ENCODE measurements at places on chromosomes 13 and 19. TPM values are rescaled to one million over a fixed set of nuclear protein-coding genes. Genes with fewer than 3 reads are reported as not detected.

GRCh38 chr19:10852098-10852800 lies 4.0 kb downstream of the C19orf38 start:
- H3K27ac ChIP-seq = no peak overlapping the region
- DNase-seq = peak; percentile 75
- peaks cover 3% of the 10 kb centered on the region for H3K27me3 ChIP-seq
- H3K4me1 ChIP-seq = peaks cover 3% of the 10 kb centered on the region

DNA sequence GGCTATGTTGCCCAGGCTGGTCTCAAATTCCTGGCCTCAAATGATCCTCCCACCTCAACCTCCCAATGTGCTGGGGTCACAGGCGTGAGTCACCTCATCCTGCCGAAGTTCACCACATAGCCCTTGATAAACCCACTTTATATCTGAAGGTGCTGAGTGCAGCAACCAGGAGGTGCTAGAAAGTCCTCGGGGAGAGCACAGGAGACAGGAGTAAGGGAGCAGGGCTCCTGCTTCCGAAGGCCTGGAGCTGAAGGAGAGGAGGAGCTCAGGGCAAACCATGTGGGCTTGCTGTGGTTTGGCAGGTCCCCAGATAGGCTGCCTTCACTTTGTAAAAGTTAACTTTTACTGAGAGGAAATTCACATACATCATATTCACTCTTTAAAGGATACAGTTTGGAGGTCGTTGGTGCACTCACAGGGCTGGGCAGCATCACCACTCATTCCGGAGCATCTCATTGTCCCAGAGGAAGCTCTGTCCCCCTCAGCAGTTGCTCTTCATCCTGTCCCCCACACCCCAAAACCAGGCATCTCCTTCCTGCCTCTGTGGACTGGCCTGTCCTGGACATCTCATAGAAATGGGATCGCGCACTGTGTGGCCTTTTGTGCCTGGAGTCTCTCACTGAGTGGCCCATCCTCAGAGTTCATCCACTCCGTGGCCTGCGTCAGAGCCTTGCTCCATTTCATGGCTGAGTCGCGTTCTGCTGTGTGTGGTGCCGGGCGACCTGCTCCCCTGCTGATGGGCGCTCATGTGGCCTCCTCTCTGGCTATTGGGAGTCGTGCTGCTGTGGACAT lies 49.5 kb downstream of the KDM4B start:
- H3K4me3 ChIP-seq = no peak overlapping the region
- peak; percentile 65 for DNase-seq
- H3K27ac ChIP-seq = no peak overlapping the region
- peaks cover 31% of the 10 kb centered on the region for H3K36me3 ChIP-seq

ATP1A3 gene
- total RNA-seq = under 0.01 TPM

DNA sequence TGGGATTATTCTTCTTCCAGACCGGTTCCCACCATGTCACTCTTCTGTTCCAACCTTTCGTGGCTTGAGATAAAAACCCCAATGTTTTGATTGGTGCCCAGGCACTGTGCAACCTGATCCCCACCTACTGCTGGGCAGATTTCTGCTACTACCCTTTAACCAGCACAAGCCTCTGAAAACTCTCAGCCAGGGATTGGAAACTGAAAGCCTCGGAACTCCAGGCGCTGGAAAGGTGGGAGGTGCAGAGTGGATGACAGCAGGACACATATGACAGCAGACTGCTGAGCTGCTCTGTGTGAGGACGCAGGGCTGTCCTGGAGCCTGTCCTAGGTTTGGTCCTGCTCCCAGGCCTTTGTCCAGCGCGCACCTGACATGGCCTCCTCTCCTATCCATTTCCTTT lies 68.5 kb upstream of the GTF3A start:
- no peak for DNase-seq
- peaks cover 22% of the 10 kb centered on the region for H3K4me1 ChIP-seq
- no peaks in the 10 kb centered on the region for H3K36me3 ChIP-seq
- H3K27me3 ChIP-seq = no peaks in the 10 kb centered on the region
- no peak overlapping the region for H3K4me3 ChIP-seq
- H3K27ac ChIP-seq = no peak overlapping the region

GRCh38 chr13:98390086-98390715 lies 186.7 kb downstream of the STK24 start:
- no peaks in the 10 kb centered on the region for H3K4me1 ChIP-seq
- DNase-seq = peak; percentile 20
- H3K36me3 ChIP-seq = peaks cover 66% of the 10 kb centered on the region
- H3K27ac ChIP-seq = no peak overlapping the region
- H3K4me3 ChIP-seq = no peak overlapping the region
- no peaks in the 10 kb centered on the region for H3K27me3 ChIP-seq

GRCh38 chr13:22837980-22838647 lies 342.7 kb upstream of the SGCG start:
- H3K36me3 ChIP-seq = no peaks in the 10 kb centered on the region
- no peak overlapping the region for H3K4me3 ChIP-seq
- no peak overlapping the region for H3K27ac ChIP-seq
- H3K4me1 ChIP-seq = no peaks in the 10 kb centered on the region

WDR88 gene
- not detected for total RNA-seq

GRCh38 chr19:2964874-2965273 lies 12.5 kb upstream of the TLE6 start:
- DNase-seq = no peak
- peaks cover 2% of the 10 kb centered on the region for H3K4me1 ChIP-seq

- DNase-seq = no peak
- H3K4me3 ChIP-seq = no peak overlapping the region
- H3K36me3 ChIP-seq = peaks cover 29% of the 10 kb centered on the region
- H3K4me1 ChIP-seq = peaks cover 19% of the 10 kb centered on the region
Measured at GRCh38 chr19:42273407-42274064, 4.5 kb downstream of the CIC start.

PRKCSH gene
- 36.0 TPM for total RNA-seq

GRCh38 chr13:40283666-40284065 lies 382.8 kb downstream of the FOXO1 start:
- no peaks in the 10 kb centered on the region for H3K4me1 ChIP-seq
- no peak for DNase-seq
- no peak overlapping the region for H3K27ac ChIP-seq
- no peak overlapping the region for H3K4me3 ChIP-seq
- H3K27me3 ChIP-seq = no peaks in the 10 kb centered on the region

ZNF93 gene
- 8.9 TPM for total RNA-seq

GRCh38 chr19:2385053-2385721 lies 25.1 kb downstream of the TMPRSS9 start:
- H3K4me1 ChIP-seq = peaks cover 2% of the 10 kb centered on the region
- H3K27ac ChIP-seq = no peak overlapping the region
- peak; percentile 79 for DNase-seq
- H3K4me3 ChIP-seq = peak overlapping the region; percentile 7
- peaks cover 7% of the 10 kb centered on the region for H3K27me3 ChIP-seq

- no peak for DNase-seq
- no peak overlapping the region for H3K4me3 ChIP-seq
- H3K27me3 ChIP-seq = no peaks in the 10 kb centered on the region
- no peak overlapping the region for H3K27ac ChIP-seq
- H3K36me3 ChIP-seq = no peaks in the 10 kb centered on the region
- H3K4me1 ChIP-seq = no peaks in the 10 kb centered on the region
Measured at GRCh38 chr13:94080527-94080926, 399.0 kb downstream of the DCT start.

- H3K36me3 ChIP-seq = no peaks in the 10 kb centered on the region
- H3K27me3 ChIP-seq = peaks cover 5% of the 10 kb centered on the region
- H3K4me1 ChIP-seq = peaks cover 9% of the 10 kb centered on the region
- no peak overlapping the region for H3K27ac ChIP-seq
- no peak for DNase-seq
Measured at GRCh38 chr13:97004886-97005285, 10.6 kb upstream of the OXGR1 start.

DNA sequence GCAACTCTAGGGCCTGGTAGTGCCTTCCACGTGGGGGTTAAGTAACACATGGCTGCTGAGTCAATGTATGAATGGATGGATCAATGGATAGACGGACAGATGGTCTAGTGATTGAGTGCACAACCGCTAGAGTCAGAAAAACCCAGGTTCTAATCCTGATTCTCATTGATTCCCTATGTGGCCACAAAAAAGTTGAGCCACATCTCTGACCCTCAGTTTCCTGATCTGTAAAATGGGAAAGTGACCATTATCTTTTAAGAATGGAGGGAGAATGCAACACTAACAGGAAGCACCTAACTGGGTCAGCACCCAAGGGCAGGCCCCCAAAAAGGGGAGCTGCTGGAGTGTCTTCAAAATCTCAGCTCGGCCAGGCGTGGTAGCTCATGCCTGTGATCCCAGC lies 2.6 kb downstream of the SMIM7 start:
- H3K4me1 ChIP-seq = no peaks in the 10 kb centered on the region
- peaks cover 43% of the 10 kb centered on the region for H3K36me3 ChIP-seq
- DNase-seq = no peak
- H3K4me3 ChIP-seq = no peak overlapping the region
- no peak overlapping the region for H3K27ac ChIP-seq

DNA sequence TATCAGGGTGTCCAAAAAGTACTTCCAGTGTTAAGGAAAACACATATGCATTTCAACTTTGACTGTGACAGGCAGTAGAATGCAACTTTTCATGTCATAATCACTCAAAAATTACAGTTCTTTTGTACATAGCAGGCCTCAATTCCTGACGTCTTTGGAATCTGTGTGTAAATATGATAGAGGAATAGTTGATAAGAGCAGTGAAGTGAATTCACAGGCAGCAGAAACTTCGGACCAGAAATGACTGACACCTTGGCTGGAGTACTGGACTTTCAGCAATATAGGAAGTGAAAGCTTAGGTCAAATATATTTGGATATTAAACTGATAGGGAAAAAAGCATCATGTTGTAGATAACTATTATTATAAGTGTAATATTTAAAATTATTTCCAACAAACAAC lies 1741.2 kb upstream of the PCDH20 start:
- H3K36me3 ChIP-seq = no peaks in the 10 kb centered on the region
- no peak overlapping the region for H3K4me3 ChIP-seq
- H3K27me3 ChIP-seq = no peaks in the 10 kb centered on the region

WDR87 gene
- total RNA-seq = not detected

ZNF568 gene
- total RNA-seq = 7.3 TPM

DNA sequence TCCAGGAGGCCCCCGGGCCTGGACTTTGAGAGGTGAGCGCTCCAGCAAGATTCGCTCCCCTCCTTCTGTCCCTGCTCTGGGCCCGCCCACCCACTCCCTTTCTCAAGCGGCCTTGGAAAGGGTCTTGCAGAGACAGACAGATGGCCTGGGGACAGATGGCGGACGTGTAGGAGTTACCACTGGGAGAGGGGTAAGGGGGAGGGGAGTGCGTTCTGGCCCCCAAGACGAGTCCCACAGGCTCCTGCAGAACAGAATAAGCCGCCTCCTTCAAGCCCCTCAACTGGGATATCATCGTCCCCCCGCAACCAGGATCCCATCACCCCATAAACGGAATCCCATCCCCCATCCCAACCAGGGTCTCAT lies 3.6 kb upstream of the TNFAIP8L1 start:
- peak overlapping the region; percentile 73 for H3K27ac ChIP-seq
- no peaks in the 10 kb centered on the region for H3K36me3 ChIP-seq
- peak overlapping the region; percentile 48 for H3K4me3 ChIP-seq
- no peak for DNase-seq
- H3K27me3 ChIP-seq = no peaks in the 10 kb centered on the region

DNA sequence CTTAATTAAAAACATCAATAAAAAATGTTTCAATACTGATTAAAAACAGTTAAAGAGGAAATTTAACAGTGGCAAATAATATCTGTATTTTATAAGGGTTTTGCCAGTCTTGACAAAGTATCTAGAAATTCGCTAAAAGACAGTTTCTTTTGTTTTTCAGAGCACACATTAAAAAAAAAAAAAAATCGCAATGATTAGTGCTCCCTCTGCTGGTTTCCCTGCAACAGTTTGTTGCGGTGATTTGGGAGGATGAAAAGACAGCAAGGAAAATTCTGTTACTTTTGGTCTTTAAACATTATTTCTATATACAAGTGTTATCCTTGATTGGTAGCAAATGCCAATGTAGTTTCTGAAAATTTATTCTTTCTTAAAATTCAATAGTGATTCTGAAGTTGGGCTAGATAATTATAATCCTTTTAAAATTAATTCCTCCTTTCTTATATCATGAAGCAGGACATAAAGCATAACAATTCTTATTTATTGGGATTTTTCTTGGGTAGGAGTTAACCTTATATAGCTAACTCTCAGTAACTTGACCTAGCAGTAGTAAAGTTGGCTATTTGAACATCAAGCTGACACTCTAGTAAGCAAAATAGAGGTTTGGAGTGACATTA lies 23.1 kb upstream of the SPRY2 start:
- peak; percentile 49 for DNase-seq
- no peak overlapping the region for H3K4me3 ChIP-seq
- no peaks in the 10 kb centered on the region for H3K36me3 ChIP-seq

SERP2 gene
- 0.54 TPM for total RNA-seq

DNA sequence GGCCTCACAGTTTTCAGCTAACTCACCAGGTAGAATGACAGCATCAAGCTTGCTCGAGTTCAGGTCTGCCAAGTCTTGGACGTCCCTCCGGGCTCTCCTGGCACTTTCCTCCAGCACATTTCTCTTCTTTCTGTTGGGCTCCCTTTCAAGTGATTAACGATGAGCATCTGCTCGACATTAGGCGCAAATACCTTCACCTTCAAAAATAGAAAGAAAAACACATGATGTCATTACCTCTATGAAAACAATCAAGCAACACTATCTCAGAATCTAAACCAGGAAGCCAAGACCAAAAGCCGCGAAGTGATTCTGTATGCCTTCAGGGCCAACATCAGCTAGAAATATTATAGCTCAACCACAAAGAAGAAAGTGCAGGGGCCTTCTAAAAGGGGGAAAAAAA lies 15.4 kb upstream of the CLN5 start:
- peaks cover 25% of the 10 kb centered on the region for H3K27me3 ChIP-seq
- no peaks in the 10 kb centered on the region for H3K36me3 ChIP-seq
- no peak for DNase-seq
- H3K4me1 ChIP-seq = no peaks in the 10 kb centered on the region
- H3K27ac ChIP-seq = no peak overlapping the region

DNA sequence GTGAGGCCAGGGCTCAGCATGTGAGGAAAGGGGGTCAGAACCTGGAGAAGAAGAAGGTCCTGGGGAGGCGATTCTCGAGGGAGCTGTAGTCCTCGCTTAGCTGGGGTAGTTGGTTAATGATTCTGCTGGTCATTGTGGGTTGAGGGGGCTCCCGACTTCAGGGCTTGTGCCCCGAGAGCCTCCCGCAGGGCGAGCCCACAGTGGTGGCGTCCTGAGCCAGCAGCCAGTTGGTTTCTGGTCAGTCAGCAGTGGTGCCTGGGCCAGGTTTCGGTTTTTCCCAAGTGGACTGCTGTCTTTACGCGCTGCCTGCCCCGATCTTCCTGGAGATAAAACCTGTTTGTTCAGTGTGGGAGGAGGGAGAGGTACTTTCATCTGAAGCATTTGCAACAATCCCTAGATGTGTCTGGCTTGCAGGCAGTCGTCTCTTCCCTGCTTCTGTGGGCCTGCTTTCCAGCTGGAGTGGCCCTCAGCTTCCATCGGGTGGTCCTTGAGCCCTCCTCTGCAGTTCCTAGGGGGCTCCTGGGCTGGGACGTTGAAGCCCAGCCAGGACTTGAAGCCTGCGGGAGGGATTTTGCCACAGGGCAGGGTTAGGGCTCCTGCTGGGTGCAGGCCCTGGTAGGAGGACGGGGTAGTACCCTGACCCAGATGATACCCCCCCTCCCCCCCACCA lies 3.2 kb downstream of the PTBP1 start:
- peak overlapping the region; percentile 3 for H3K27ac ChIP-seq
- H3K27me3 ChIP-seq = no peaks in the 10 kb centered on the region
- H3K4me1 ChIP-seq = peaks cover 30% of the 10 kb centered on the region
- no peak for DNase-seq

- H3K27me3 ChIP-seq = no peaks in the 10 kb centered on the region
- H3K4me1 ChIP-seq = no peaks in the 10 kb centered on the region
- no peaks in the 10 kb centered on the region for H3K36me3 ChIP-seq
- no peak overlapping the region for H3K4me3 ChIP-seq
- DNase-seq = no peak
Measured at GRCh38 chr13:79908381-79908780, 427.4 kb downstream of the NDFIP2 start.
